Amniotic stem cell (primary cell): ENCODE measurements at places on chromosomes 11 and 22.
A peak's percentile ranks its signal among the peaks of the same experiment; 100 is the strongest.

DNA sequence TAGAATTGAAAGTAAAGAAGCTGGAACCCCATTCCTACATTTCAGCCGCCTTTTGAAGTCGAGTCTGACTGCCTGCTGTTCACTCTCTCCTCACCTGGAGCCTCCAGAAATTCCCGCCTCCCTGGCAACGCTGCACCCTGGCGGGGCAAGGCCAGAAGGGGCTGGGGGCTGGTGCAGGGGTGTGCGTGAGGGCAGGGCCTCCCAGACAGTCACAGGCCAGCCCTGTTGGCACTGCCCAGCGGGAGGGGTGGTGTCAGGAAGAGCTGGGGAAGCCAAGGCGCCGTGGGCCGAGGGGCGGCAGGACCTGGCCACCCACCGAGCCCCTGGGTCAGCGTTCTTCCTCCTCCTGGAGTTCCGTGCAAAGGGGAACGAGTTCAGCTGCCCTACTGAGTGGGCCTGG is 123.2 kb downstream of the KCNQ1OT1 start:
- no peak for DNase-seq

DNA sequence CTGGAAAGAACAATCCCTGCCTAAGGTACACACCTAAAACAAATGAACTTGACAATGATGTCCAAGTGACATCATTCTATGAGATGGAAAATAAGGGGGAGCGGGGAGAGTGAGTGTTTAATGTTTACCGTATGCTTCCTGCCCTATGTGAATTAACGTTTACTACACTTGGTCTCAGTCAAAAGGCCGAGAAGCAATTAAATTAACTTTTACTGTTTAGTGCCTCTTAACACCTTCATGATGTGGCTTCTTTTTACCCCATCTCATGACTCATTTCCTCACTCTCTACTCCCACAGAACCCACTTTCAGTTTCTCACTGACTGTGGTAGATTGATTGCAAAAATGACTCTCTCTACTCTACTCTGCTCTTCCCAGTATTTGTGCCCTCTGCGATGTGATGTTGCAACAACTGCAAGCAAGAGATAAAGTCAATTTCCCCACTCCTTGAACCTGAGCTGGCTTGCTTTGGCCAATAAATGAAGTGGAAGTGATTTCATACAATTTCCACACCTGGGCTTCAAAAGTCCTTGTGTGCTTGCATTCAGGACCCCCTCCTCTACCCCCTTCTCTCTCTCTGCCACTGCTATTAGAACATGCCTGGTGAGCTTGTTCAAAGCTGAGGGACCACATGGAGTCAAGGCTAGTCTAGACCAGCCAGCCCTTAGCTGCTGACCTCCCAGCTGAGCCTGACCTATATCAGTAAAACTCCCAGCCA is 11.6 kb upstream of the ALKBH3 start:
- DNase-seq: no peak

GRCh38 chr11:76280151-76280881 is 74.0 kb upstream of the WNT11 start:
- no peak for DNase-seq

- DNase-seq: no peak
Measured at GRCh38 chr22:39429916-39430575, 26.8 kb upstream of the MGAT3 start.

- DNase-seq: peak; percentile 28
Measured at GRCh38 chr11:117843666-117844484, 19.3 kb upstream of the FXYD2 start.

- DNase-seq: no peak
Measured at GRCh38 chr11:33933602-33934001, 41.7 kb upstream of the LMO2 start.

DNA sequence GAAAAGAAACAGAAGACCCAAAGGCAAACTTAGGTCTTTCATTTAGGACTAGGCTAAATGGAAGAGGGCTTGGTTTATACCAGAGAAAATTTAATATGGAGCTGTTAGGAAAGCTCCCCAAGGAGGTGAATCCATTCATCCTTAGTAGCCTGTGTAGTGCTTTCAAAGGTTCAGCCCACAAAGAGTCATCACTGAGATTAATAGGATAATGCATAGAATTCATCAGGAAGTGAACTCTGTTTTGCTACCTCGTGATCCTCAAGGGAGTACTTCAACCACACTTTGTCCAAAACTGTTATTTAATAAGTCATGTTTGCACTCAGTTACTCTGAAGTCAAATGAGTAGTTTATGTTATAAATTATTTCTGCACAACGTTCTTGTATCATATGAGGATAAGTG is 43.3 kb upstream of the MMP7 start:
- DNase-seq: no peak
